Cerebellum (tissue), 4 donors: ENCODE measurements at places on chromosomes 7 and 10.

DNA sequence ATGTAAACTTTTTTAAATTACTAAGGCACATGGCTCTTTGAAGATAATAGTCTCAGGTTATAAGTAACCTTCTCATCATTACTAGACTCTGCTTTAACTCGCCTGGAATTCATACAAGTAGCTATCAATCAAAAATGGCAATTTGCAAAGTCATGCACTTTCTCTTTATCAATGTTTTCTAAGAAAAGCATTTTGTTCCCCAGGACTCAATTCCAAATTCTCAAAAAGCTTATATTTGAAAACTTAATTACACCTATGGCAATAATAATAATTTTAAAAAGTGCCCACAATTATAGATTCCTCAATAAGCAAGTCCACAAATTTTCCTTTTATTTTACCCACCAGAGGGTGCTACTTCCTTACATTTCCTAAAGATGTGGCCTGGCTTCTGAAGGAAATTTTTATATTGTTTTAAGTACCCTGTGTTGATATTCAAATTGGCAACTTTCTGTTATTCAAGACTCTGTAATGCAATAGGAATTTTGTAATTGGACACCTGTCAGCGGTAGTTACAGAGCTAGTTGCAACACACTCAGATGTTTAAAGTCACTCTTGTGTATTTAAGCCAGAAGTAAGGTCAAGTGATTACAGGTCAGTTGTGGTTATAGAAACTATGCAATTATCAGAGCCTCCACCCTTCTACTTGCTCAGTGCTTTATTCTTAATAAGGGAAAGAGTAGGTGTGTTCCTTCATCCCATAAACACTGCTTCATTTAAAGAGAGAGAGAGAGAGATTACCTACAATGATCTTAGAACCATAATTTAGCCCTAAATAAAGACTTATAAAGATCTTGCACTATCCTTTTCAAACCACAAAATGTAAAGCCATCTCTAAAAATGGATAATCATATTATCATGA lies 47.1 kb upstream of the HYAL4 start:
- DNase-seq = no peak

DNA sequence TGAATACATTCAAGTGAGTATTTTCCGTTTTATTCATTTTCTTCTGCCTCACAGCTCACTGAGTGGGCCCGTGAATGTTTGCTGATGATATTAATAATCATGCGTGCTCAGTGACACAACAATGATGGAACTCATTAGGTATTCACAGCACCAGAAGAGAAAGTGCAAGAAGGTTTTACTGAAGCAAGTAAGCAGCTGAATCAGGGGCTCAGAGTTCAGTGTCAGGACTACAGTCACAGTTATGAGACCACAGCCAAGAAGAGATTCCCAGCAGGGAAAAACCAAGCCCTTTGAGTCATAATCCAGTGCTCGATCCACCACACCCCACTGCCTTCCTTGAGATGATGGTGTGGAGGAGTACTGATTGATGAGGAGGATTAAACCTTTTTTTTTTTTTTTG lies 247.4 kb downstream of the KIAA1217 start:
- no peak for DNase-seq

DNA sequence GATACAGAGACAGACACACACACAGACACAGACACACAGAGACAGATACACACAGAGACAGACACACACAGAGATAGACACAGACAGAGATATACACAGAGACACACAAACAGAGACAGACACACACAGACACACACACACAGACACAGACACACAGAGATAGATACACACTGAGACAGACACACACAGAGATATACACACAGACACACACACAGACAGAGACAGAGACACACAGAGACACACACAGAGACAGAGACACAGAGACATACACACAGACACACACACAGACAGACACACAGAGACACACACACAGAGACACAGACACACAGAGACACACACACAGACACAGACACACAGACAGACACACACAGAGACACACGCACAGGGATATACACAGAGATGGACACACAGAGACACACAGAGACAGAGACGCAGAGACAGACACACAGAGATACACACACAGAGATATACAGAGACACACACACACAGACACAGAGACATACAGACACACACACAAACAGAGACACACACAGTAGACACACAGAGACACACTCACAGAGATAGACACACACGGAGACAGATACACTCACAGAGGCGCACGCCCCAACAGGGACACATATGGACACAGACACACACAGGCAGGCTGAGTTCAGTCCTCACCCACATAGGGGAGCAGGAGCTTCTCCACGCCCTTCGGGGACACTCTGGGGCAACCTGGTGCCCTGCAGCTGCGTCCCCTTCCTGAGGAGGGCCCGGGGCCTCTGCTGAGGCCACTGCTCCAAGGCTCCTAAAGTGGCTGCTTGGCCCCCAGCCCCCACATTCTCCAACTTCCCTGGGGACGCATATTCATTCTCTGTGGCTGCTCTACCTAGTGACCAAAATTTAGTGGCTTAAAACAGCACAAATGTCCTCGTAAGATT lies 10.3 kb upstream of the PPP2R2D start:
- no peak for DNase-seq

DNA sequence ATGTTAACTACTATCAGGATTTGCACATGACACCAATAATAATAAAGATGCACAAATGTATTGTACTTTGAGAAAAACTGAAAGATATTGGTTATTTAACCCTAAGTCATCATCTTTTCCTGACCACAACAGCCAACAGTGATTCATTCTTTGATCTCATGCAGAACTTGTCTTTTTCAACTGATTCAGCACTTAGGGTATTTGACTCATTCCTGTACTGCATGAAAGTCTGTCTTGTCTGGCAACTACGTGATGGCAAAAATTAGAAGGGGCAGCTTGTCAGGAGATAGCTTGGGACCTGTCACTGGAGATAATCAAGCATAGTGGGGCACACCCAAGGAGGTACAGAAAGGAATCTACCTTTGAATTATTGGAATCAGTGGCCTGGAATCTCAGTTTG lies 77.8 kb upstream of the LRRC17 start:
- no peak for DNase-seq

- DNase-seq = no peak
Measured at GRCh38 chr7:157637216-157637949, 300.6 kb downstream of the DNAJB6 start.

DNA sequence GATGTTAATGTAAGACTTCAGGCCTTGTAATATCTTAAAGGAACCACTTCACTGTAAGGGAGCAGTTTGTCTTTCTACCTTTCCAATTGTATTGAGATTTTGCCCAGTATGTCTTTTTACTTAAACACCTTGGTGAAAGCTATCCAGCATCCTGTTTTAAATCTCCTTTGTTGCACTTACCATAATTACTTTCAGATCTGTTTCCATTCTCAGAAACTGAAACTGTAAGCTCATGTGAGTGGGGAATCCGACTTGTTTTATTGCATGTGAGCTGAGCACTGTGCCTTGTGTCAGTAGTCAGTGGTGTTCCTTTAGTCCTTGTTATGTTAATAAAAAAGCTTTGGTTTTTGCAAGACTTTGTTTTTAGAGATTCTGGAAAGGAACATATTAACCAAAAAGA lies 42.2 kb downstream of the BMPR1A start:
- DNase-seq = no peak

- no peak for DNase-seq
Measured at GRCh38 chr10:6476989-6477388, 103.1 kb downstream of the PRKCQ start.

GRCh38 chr7:77702968-77703472 lies 6.8 kb downstream of the RSBN1L start:
- DNase-seq = no peak
